ENCODE measurements at places on chromosomes 11 and 22. TPM values are rescaled to one million over a fixed set of nuclear protein-coding genes. Genes with fewer than 3 reads are reported as not detected.
A peak's percentile ranks its signal among the peaks of the same experiment; 100 is the strongest.

SYCE3 gene
- 3.8 TPM for total RNA-seq

PTPRCAP gene
- total RNA-seq: 80.1 TPM

TPH1 gene
- 0.18 TPM for total RNA-seq

COA4 gene
- total RNA-seq: 103 TPM

FREY1 gene
- total RNA-seq: 1.0 TPM

TMEM151A gene
- total RNA-seq: not detected

ALX4 gene
- not detected for total RNA-seq

PTPN5 gene
- not detected for total RNA-seq

C11orf16 gene
- total RNA-seq: not detected

GAL gene
- 2.2 TPM for total RNA-seq

GRCh38 chr11:45857961-45858474 lies 10.7 kb downstream of the CRY2 start:
- DNase-seq: no peak
- H3K27me3 ChIP-seq: no peaks in the 10 kb centered on the region
- H3K4me3 ChIP-seq: no peak overlapping the region

DNA sequence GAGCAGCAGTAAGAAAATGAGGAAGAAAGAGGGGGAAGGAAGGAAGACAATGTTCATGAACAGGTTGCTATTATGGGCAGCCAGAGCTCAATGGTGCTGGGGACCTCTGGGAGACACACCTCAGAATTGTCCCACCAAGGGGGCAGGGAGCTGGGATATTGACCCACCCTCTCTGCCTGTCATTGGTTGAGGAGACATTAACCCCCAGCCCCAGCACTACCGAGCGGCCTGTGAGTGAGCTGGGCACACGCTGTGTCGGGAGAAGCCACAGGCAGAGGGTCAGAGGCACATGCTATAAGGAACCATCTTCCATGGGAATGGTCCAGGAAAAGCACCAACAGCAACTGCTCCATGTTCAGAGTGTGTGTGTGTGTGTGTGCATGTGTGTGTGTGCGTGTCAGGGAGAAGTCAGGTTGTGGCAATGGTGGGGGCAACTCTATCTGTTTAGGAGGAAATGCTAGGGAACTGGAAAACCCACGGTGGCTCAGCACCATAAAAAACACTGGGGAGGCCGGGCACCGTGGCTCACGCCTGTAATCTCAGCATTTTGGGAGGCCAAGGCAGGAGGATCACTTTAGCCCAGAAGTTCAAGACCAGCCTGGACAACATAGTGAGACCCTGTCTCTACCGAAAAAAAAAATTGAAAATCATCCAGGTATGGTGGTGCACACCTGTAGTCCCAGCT lies 49.2 kb downstream of the CD6 start:
- peak; percentile 42 for DNase-seq
- H3K27me3 ChIP-seq: no peaks in the 10 kb centered on the region
- peaks cover 92% of the 10 kb centered on the region for H3K4me1 ChIP-seq
- H3K27ac ChIP-seq: peak overlapping the region; percentile 97

- no peaks in the 10 kb centered on the region for H3K4me1 ChIP-seq
- H3K27me3 ChIP-seq: peaks cover 10% of the 10 kb centered on the region
- H3K4me3 ChIP-seq: no peak overlapping the region
- H3K36me3 ChIP-seq: no peaks in the 10 kb centered on the region
Measured at GRCh38 chr22:43747877-43748276, 64.2 kb downstream of the EFCAB6 start.

GRCh38 chr11:16787035-16787742 lies 48.7 kb downstream of the C11orf58 start:
- H3K36me3 ChIP-seq: no peaks in the 10 kb centered on the region
- peaks cover 7% of the 10 kb centered on the region for H3K4me1 ChIP-seq
- H3K4me3 ChIP-seq: no peak overlapping the region
- no peak overlapping the region for H3K27ac ChIP-seq
- no peak for DNase-seq

DNA sequence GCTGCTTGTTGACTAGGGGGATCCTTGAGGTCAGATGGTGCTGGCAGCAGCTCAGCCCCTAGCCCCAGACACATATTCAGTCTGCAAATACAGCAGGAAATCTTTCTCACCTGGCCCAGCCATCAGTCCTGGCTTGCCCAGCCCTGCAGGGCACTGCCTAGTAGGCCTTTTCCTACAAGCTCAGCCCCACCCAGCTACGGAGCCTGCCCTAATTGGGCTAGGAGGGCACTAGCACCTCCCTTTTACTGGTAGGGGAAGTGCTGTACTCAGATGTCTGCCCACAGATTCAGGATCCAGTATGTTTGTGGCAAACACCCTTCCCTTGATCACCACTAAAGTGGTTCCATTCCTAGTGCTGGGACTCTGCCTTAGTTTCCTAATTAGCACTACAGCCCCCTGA lies 257.1 kb upstream of the CADM1 start:
- DNase-seq: no peak
- H3K36me3 ChIP-seq: no peaks in the 10 kb centered on the region
- H3K4me1 ChIP-seq: no peaks in the 10 kb centered on the region
- no peak overlapping the region for H3K27ac ChIP-seq
- H3K27me3 ChIP-seq: peaks cover 24% of the 10 kb centered on the region

GRCh38 chr11:62593434-62594044 lies 2.2 kb upstream of the TUT1 start:
- H3K36me3 ChIP-seq: peaks cover 70% of the 10 kb centered on the region
- no peaks in the 10 kb centered on the region for H3K27me3 ChIP-seq
- H3K27ac ChIP-seq: peak overlapping the region; percentile 88

DNA sequence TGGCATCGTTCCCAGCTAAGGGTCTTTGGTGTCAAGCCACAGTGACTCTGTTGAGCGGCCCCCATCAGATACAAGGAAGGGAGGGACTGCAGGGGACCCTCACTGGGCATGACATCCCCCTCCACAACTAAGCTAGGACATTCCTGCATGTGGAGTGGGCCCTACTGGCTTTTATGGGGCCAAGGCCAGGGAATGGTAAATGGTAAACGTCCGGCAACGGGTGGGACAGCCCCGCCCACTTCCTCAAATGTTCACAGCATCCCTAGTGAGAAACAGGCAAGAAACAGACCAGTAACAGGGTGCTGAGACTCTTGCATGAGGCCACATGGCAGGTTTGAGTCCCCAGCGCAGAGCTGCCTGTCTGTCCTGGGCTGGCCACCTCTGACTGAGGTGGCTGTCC lies 4.4 kb downstream of the TMPRSS6 start:
- peaks cover 13% of the 10 kb centered on the region for H3K4me1 ChIP-seq
- no peak overlapping the region for H3K27ac ChIP-seq
- H3K36me3 ChIP-seq: no peaks in the 10 kb centered on the region
- DNase-seq: no peak
- no peaks in the 10 kb centered on the region for H3K27me3 ChIP-seq
- H3K4me3 ChIP-seq: no peak overlapping the region

- H3K4me3 ChIP-seq: no peak overlapping the region
- no peak for DNase-seq
- peaks cover 2% of the 10 kb centered on the region for H3K27me3 ChIP-seq
- H3K4me1 ChIP-seq: no peaks in the 10 kb centered on the region
- H3K27ac ChIP-seq: no peak overlapping the region
Measured at GRCh38 chr11:71281831-71282230, 29.5 kb upstream of the SHANK2 start.

- H3K4me1 ChIP-seq: no peaks in the 10 kb centered on the region
- no peaks in the 10 kb centered on the region for H3K36me3 ChIP-seq
- no peak for DNase-seq
- no peak overlapping the region for H3K4me3 ChIP-seq
Measured at GRCh38 chr11:60703374-60703773, 4.0 kb downstream of the MS4A8 start.

DNA sequence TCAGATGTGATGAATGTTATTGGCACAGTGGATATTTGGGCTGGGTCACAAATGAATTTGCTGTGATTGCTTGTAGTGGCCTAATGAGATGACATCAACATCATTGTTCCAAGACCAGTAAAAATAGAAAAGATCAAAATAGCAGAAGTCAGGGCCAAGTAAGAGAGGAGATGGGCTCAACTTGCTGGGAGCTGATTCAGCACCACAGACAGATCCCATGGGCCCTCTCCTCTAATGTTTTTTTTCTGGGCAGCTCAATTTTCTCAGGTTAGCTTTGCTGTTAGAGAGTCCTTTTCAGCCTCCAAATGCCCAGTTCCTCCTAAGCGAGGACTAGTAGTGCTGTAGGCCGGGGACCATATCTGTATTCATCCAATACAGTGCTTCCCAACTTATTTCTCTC lies 86.0 kb upstream of the IZUMO1R start:
- H3K4me1 ChIP-seq: no peaks in the 10 kb centered on the region
- no peak for DNase-seq
- H3K27me3 ChIP-seq: no peaks in the 10 kb centered on the region
- no peak overlapping the region for H3K27ac ChIP-seq

GRCh38 chr11:16404781-16405285 lies 48.5 kb upstream of the SOX6 start:
- H3K27me3 ChIP-seq: peaks cover 2% of the 10 kb centered on the region
- no peaks in the 10 kb centered on the region for H3K36me3 ChIP-seq
- DNase-seq: no peak
- H3K4me1 ChIP-seq: no peaks in the 10 kb centered on the region
- H3K4me3 ChIP-seq: no peak overlapping the region
- H3K27ac ChIP-seq: no peak overlapping the region

GRCh38 chr22:49958931-49959781 lies 1.4 kb upstream of the PIM3 start:
- DNase-seq: no peak
- peaks cover 15% of the 10 kb centered on the region for H3K4me1 ChIP-seq
- H3K27ac ChIP-seq: peak overlapping the region; percentile 93
- peak overlapping the region; percentile 81 for H3K4me3 ChIP-seq
- H3K27me3 ChIP-seq: no peaks in the 10 kb centered on the region

DNA sequence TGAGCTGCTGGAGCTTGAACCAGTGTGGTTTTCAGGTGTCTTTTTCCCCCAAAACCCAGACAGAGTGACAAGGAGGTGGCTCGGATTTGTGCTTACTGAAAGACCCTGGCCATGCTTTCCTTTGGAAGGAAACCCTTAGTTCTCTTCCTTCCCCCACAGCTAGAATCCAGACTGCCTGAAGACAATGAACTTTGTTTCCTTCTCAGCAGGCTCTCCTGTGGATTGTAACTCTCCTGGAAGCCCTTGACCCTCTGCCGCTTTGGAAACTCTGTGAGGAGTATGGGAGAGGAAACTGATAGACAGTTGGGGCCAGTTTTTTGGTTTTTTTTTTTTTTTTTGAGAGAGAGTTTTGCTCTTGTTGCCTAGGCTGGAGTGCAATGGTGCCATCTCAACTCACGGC lies 62.1 kb upstream of the SESN3 start:
- H3K4me3 ChIP-seq: no peak overlapping the region
- H3K27me3 ChIP-seq: no peaks in the 10 kb centered on the region
- peaks cover 7% of the 10 kb centered on the region for H3K4me1 ChIP-seq
- no peak for DNase-seq
- no peak overlapping the region for H3K27ac ChIP-seq

DNA sequence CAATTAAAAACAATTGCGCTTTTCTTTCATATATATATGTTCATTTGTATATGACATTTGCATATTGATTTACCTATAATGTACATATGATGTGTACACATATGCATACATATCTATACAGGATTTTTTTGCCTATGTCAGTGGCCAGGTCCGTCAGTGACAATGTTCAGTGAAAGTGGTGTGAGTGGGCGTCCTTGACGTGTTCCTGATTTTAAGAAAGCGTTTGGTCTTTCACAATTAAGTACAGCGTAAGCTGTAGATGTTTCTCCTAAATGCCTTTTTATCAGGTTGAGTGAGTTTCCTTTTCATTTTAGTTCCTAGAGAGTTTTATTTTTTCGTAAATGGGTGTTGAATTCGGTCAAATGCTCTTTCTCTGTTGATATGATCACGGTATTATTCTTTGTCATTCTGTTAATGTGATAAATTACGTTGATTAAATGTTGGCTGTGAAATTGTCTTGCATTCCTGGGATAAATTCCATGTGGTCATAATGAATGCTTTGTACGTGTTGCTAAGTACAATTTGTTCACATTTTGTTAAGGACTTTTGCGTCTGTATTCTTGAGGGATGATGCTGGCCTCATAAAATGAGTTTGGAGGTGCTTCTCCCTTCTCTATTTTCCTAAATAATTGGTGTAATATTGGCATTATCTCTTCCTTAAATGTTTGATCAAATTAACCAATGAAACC lies 10.6 kb upstream of the GNB1L start:
- H3K27ac ChIP-seq: no peak overlapping the region
- no peaks in the 10 kb centered on the region for H3K36me3 ChIP-seq
- DNase-seq: no peak
- no peaks in the 10 kb centered on the region for H3K27me3 ChIP-seq
- no peak overlapping the region for H3K4me3 ChIP-seq

GRCh38 chr22:38755155-38755910 lies 465 bp downstream of the SUN2 start:
- no peaks in the 10 kb centered on the region for H3K27me3 ChIP-seq
- H3K4me3 ChIP-seq: peak overlapping the region; percentile 92
- H3K27ac ChIP-seq: peak overlapping the region; percentile 94
- H3K4me1 ChIP-seq: peaks cover 63% of the 10 kb centered on the region
- peak; percentile 77 for DNase-seq

DNA sequence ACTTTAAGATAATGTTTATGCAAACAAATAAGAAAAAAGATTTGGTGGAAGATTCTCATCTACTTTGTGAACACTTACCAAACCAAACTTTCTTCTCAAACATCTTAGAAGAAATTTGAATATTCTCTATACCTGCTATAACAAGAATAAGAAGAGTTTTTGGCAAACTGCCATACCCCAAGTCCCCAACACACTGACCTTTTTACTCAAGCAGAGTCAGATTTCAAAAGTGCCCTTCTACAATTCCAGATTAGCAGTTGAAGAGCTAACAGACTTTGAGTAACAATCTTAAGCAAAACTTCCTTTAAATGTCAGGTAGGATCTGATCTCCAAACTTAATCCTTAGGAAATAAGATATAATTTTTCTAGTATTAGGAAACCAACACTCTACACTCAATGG lies 33.9 kb downstream of the TSG101 start:
- H3K27ac ChIP-seq: no peak overlapping the region
- H3K27me3 ChIP-seq: no peaks in the 10 kb centered on the region
- peaks cover 37% of the 10 kb centered on the region for H3K36me3 ChIP-seq
- DNase-seq: no peak

DNA sequence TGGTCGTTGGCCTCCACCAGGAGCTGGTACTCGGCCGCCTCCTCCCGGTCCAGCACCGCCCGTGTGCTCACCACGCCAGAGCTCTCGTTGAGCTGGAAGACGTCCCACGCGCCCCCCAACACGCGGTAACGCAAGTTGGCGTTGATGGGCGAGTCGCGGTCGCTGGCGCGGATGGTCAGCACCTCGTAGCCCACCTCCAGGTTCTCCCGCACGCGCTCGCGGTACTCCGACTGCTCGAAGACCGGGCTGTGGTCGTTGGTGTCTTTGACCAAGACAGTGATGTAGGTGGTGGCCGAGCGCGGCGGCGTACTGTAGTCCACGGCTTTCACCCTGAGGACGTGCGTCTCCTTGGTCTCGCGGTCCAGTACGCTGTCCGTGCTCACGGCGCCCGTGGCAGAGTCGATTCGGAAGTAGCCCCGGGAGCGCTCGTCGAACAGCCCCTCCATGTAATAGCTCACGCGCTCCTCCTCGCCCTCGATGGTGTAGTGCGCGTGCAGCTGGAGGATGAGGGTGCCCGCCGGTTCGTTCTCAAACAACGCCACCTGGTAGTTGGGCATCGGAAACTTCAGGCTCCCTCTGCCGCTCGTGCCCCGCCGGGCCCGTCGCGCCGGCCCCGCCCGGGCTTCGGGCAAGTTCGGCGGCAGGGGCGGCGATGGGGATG lies 1.4 kb downstream of the CELSR1 start:
- H3K27ac ChIP-seq: no peak overlapping the region
- no peaks in the 10 kb centered on the region for H3K36me3 ChIP-seq
- no peak overlapping the region for H3K4me3 ChIP-seq
- peaks cover 25% of the 10 kb centered on the region for H3K27me3 ChIP-seq
- H3K4me1 ChIP-seq: peaks cover 8% of the 10 kb centered on the region

GRCh38 chr11:133911171-133911570 lies 45.6 kb downstream of the IGSF9B start:
- H3K27me3 ChIP-seq: no peaks in the 10 kb centered on the region
- no peaks in the 10 kb centered on the region for H3K4me1 ChIP-seq
- DNase-seq: no peak
- peaks cover 48% of the 10 kb centered on the region for H3K36me3 ChIP-seq
- H3K27ac ChIP-seq: no peak overlapping the region
